Glutamatergic neuron (in vitro differentiated cells): ENCODE measurements at places on chromosomes 4 and X.
A peak's percentile ranks its signal among the peaks of the same experiment; 100 is the strongest.

- no peak for DNase-seq
Observed at GRCh38 chr4:7157666-7158065, 34.7 kb upstream of the SORCS2 start.

GRCh38 chrX:11533199-11533651, 132.5 kb downstream of the ARHGAP6 start:
- DNase-seq: no peak

GRCh38 chr4:26884486-26884988, 23.9 kb downstream of the STIM2 start:
- DNase-seq: no peak

DNA sequence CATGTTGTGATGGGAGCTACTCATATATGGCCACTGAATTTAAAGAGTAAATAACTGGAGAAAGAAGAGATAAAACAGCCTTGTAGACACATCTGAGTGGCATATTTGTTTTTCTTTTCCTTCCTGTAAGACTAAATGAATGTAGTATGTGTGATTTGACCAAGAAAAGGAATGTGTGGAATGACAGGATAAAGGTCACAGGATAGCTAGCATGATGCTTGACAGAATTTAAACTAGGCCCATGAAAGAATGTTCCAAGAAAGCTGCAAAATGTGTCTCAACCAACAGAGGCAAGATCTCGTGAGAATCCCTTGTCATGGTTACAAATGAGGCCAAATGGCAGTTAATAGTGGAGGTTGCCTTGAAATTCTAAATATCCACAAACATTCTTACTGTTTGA, 137.0 kb downstream of the KCNIP4 start:
- DNase-seq: no peak

DNA sequence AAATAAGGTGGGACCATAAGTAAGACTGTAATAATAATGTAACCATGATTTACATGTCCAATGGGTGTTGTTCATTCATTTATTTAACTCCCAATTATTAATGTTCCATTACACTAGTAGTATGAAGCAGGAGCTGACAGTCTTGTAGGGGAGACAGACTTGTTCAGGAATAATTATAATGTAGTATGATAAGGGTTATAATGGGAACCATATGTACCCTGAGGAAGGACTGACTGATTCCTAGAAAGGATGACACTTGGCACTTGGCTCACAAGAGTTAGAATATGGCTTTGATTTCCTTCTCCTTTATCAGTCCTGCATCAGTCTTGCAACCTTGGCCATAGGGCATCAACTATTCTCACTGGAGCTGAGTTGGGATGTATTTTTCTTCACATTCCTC, 24.2 kb downstream of the PCDH7 start:
- no peak for DNase-seq

DNA sequence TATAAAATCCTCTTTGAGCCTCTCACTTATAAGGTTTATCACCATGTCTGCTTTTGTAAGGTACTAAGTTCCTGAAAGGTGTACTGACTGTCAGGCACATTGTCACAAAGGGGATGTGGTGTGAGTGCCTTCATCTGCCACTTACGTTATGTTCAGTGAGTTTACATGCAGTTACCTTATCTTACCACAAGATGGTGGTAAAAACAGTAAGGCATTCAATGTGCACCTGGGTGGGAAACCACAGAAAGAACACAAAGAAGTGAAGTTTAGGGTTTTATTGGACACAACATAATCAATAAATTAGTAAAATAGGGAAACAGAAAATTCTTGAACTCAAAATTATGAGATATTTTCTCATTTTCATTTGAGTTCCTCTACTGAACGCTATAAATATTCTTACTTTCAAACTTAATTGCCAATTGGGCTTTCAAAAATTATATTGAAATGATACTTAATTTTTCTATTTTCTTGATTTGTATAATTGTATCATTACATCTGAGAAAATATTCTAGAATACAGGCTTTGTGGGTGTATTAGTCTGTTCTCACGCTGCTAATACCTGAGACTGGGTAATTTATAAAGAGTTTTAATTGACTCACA, 650.8 kb downstream of the PCDH7 start:
- DNase-seq: no peak

DNA sequence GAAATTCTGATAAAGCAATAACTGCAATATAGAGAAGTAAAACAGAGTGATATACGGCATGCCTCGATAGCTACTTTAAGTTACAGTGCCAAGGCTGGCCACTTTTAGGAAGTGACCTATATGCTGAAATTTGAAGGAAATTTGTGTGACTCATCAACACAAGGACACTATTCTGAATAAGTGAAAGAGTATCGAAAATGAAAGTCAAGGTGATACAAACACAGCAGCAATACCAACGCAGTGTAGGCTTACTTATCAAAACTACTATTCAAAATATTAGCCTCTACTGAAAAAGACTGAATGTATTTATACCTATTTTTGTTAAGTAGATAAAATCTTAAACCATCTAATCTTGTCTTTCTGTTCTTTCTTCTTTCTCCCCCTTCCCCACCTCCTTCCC, 459.9 kb upstream of the GNPDA2 start:
- DNase-seq: no peak

DNA sequence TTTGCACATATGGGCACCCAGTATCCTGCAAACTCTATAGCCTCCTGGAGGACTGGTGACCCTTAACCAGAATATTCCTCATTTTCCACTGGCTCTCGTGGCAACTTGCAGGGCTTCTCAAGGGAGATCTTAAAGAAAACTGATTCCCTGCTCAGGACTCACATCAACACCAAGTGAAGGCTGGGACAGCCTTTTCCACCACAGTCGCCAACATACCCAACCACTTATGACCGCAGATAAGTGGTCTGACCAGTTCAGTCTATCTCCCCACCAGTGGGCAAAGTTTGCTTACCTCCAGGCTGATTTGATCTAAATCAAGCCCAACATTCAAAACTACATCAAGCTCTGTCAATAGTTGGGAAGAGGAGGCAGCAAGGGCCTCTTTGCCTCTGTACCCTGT, 289.3 kb upstream of the GATB start:
- DNase-seq: no peak

- DNase-seq: no peak
Observed at GRCh38 chr4:150826306-150826705, 188.8 kb downstream of the LRBA start.

GRCh38 chr4:19983072-19983471, 268.6 kb upstream of the SLIT2 start:
- no peak for DNase-seq

DNA sequence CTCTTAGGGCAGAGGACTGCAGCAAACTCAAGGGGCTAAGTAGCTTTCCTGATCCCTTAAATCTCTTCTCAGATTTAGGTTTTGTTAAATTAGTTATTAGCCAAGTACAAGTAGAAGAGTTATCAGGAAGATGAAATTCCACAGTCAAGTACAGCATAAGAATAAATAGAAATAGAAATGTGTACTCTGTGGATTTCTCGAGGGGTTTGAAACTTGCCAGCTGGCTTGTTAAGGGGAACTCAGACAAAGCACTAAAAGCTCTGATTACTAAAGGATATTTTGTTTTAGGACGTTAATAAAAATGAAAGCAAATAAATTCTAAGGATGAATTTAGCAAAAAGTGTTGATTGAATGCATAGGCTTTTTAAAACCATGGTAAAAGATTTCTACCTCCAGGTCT, 654.6 kb downstream of the RAPGEF2 start:
- no peak for DNase-seq

DNA sequence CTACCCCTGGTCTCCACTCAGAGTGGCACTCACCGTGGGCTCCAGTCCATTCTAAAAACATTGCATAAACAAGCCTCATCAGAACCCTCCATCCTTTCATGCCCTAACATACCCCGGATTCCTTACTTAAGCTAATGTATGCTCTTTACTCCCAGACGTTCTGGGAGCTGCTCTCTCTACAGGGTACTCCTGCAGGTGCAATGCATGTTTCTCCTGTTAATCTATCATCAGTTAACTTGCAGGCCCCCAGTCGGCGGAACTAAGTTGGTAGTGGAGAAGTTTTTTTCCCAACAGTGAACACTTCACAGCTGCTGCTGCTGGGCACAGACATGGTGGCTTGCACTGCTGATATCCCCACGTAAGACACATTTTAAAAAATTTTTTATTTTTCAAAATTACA, 161.6 kb upstream of the FAT1 start:
- no peak for DNase-seq

DNA sequence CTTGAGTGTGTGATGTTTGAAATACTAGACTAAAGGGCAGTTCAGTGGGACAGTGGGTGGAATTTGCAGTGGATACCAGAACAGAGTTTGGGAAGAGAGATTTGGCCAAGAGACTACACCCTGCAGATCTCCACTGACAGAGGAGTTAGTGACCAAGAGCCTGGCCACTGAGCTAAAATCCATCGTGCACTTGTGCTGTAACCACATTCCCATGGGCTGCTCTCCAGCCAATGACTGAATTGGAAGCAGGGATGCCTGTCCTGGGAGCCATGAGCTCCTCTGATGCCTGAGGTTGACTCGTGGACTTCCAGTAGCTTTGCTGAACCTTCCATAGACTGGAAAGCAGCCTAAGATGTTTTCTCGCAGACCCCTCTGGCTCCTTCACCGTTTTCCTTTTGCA, 296.1 kb downstream of the TRIML1 start:
- no peak for DNase-seq

GRCh38 chrX:131626681-131627296, 82.9 kb downstream of the OR13H1 start:
- no peak for DNase-seq

GRCh38 chr4:146041139-146042004, 102.7 kb upstream of the ZNF827 start:
- DNase-seq: no peak

- DNase-seq: no peak
Observed at GRCh38 chr4:128381748-128382559, 94.3 kb upstream of the PGRMC2 start.

- DNase-seq: no peak
Observed at GRCh38 chr4:96205143-96205936, 365.4 kb downstream of the PDHA2 start.

- no peak for DNase-seq
Observed at GRCh38 chrX:153862369-153863250, 23.4 kb downstream of the L1CAM start.

DNA sequence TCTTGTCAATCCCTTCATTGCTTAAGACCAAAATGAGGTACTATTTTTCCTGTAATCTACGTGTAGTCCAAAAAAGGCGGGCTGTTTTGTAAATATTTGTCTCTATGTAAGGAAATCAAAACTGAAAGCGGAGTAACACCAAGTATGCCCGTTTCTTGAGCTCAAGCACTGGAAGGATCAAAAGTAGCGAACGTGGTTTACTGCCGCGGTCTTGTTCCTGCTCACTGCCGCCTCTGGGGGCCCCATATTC, 71.5 kb downstream of the AFF1 start:
- no peak for DNase-seq

DNA sequence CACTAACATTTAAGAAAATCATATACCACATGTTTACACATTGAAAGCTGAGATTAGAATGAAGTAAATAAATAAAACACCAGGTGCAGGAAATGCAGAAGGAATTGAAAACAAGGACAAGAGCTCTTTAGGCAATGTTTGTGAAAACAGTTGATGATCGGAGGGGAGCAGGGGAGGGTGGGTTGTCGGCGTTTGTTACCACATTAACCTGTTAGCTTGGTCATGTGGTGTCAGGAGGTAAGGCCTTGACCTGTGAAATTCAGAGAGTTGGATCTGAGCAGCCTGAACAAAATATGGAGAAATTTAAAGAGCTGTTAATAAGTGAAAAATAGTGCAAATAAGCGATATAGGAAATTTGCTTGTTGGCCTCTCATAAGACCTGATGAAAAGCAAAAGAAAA, 759.9 kb downstream of the PDHA2 start:
- DNase-seq: no peak

GRCh38 chr4:72846280-72847111, 223.0 kb downstream of the COX18 start:
- peak; percentile 24 for DNase-seq

- DNase-seq: no peak
Observed at GRCh38 chrX:122945328-122945727, 238.8 kb upstream of the GRIA3 start.

GRCh38 chrX:23616361-23616760, 50.9 kb upstream of the PRDX4 start:
- no peak for DNase-seq

DNA sequence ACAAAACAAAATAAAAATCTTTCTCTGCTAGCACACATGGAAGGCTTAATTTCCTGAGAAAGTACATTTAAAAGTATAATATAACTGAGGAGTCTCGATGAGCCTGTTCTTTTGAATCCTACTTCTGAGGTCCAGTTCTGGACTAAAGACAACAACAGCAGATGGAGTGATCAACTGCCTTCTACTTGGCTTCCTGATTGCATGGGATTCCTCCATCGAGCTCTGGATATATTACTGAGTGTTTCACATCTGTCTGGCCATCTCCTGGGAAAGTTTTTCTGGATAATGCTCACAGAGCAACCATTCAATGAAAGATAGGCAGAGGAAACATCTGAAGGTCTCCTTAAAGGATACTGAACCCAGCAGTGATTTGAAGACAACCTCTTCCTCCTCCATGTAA, 42.6 kb downstream of the KDR start:
- no peak for DNase-seq

- no peak for DNase-seq
Observed at GRCh38 chr4:183443655-183444213, 702 bp upstream of the CDKN2AIP start.

DNA sequence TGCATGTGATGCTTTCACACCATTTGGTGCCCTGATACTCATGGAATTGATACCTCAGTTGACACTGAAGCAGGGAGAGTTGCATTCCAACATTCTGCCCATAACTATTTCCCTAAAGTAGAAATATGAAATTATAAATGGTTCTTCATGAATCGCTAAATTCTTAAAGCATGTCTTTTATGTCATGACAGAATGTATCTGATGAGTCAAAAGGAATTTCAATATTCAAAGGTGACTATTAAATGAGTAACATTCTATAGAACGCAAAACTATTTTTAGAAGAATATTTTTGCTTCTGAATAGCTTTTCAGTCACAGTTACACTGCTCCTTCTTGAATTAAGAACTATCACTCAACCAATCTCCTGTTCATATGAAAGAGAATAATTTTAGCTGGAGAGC, 152.8 kb downstream of the ADGRA3 start:
- no peak for DNase-seq

- DNase-seq: no peak
Observed at GRCh38 chr4:36551697-36552214, 270.3 kb downstream of the DTHD1 start.

- DNase-seq: no peak
Observed at GRCh38 chrX:9515973-9516538, 51.2 kb downstream of the TBL1X start.

DNA sequence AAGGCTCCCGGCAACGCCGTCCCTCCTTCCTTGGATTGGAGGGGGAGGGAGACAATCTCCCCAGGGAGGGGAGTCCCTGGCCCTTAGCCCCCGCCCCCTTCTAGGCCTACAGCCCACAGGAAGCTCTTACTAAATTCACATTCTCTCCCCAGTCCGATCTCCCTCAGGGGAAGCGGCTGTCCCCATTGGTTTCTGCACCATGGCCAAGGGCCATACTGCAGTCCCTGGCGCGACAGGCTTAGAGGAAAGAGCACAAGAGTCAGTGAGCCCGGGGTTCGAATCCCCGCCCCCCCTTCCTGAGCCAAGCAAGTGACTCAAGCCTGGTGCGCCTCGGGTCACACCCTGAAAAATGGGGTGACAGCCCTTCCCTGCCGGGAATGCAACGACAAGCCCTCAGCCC, 1.1 kb downstream of the ABLIM2 start:
- no peak for DNase-seq

GRCh38 chr4:112341033-112341432, 43.9 kb downstream of the ALPK1 start:
- DNase-seq: no peak
